ENCODE measurements at places on chromosomes 4 and X. TPM values are rescaled to one million over a fixed set of nuclear protein-coding genes. Genes with fewer than 3 reads are reported as not detected.

QRFPR gene
- polyA plus RNA-seq = not detected

MAMLD1 gene
- polyA plus RNA-seq = 15.5 TPM

KLF8 gene
- 3.4 TPM for polyA plus RNA-seq

COL25A1 gene
- polyA plus RNA-seq = 0.01 TPM

PABPC5 gene
- 2.3 TPM for polyA plus RNA-seq

PRR32 gene
- polyA plus RNA-seq = not detected

GPC3 gene
- 6.4 TPM for polyA plus RNA-seq

GUCY1A1 gene
- polyA plus RNA-seq = 0.52 TPM
